ENCODE measurements at places on chromosomes 12 and 14.

- no peak for DNase-seq
These were observed 47.7 kb downstream of the NCOR2 start for GRCh38 chr12:124519746-124520145.

DNA sequence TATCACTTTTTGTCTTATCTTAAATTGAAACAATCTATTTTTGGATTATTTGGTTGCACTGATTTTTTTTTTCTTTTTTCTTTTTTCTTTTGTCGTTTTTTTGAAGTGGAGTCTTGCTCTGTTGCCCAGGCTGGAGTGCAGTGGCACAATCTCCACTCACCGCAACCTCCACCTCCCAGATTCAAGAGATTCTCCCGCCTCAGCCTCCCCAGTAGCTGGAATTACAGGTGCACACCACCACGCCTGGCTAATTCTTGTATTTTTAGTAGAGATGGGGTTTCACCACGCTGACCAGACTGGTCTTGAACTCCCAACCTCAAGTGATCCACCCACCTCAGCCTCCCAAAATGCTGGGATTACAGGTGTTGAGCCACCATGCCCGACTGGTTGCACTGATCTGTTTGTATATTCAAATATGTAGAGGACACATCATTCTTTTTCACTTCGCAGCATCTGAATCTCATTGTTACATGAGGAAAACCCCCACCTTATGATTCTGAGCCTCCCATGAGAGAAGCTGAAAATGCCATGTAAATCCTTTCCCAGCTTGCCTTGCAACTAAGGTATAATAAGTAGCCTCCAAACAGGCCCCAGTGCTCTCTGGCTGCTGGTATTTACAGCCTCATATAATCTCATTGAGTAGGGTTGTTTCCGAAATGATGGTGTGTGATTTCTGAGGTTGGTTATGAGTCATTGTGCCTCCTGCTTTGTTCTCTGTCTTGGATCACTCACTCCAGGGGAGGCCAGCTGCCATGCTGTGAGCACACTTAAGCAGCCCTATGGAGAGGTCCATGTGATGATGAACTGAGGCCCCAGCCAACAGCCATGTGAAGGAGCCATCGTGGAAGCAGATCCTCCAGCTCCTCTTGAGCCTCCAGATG is 5.2 kb upstream of the HSP90B1 start:
- DNase-seq = peak; percentile 65

DNA sequence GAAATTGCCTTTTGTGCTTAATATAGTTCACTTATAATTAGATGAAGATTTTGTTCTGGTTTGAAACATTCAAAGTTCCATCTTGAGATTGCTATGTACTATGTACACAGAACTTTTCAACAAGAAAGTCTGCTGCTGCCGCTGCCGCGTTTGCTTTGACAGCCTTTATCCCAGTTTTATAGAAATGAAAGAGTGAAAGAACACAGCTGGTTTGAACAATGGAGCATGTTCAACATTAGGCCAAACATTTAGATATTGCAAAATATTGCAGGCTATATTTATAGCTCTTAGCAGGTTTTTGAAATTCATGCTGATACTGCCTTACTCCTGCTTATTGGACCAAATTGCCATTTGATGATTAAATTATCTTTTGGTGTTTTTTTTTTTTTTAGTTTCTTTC is 299.8 kb upstream of the PRKD1 start:
- no peak for DNase-seq

DNA sequence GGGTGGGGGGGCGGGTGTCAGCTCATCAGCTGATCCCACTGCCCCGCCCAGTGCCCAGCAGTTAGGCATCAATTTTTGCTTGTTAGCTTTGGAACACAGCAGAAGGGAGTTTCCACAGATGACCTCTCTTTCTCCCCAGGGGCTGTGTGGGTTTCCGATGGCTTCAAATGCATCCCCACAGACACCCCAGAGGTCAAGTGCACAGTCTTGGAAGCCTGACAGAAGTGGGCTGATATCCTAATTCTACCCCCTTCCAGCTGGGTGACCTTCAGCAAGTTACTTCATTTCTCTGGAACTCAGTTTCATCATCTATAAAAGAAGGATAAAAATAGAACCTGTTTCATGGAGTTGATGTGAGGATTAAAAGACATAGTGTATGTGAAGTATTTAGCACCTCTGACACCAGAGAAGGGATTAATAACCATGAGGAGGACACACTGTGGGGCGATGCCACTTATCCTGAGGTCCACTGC is 22.0 kb downstream of the TTC9 start:
- no peak for DNase-seq

DNA sequence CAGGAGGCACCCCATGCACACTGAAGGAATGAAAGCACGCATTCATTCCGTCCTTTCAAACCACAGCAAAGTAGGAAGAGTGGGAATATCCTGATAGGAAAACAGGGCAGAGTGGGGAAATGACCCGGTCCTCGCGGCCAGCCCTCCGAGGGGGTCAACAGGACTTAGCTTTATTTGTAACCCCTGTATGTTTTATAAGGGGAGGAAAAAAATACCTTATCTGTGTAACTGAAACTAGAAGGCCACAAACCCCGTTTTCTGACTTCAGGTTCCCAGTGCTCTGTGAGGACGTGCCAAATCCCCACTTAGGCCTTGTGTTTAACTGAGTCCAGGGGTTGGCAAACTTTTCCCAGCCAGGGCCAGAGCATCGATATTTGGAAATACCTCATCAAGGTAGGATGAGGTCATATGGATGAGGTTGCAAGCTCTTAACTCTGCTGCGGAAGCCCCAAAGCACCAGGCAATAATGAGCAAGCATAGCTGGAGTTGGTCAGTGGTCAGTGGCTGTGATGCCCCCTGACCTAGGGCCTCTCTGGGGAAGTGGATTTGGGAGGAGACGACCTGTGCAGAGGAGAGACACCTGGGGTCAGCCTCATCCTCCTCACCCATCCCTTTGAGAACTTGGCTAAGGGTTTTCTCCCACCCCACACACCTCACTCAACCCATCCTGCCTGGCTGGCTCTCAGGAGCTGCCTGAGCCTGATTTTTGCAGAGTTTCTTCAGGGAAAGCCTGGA is 58.5 kb downstream of the RBM19 start:
- DNase-seq = no peak

DNA sequence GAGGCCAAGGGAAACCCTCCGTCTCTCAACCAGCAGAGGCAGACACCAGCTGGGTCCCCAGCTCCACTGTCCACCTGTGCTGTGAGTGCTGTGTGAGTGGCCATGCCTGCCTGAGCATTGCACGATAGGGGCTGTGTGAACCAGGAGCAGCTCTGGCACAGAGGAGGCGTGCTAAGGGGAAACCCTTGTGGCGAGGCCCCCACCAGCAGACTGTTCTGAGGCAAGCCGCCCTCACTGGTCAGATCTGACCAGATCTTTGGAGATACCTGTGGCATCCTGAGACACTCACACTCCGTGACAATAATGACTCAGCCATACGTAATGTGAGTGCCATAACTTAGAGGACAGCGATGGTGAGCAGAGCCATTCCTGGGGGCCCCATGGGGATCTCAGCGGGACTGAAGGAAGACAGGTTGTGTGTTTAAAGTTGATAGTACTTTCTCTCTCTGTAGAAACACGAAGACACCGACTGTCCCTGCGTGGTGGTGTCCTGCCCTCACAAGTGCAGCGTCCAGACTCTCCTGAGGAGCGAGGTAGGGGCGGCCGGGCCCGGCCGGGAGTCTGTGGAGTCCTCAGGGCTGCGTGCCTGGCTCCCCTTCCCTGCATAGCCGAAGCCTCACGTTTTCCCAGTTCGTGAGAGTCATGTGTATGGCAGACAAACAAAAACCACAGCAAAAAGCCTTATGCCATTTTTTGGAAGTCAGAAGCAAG is 36.6 kb upstream of the AMN start:
- DNase-seq = no peak

GRCh38 chr12:68785358-68785757 is 22.6 kb upstream of the MDM2 start:
- no peak for DNase-seq

DNA sequence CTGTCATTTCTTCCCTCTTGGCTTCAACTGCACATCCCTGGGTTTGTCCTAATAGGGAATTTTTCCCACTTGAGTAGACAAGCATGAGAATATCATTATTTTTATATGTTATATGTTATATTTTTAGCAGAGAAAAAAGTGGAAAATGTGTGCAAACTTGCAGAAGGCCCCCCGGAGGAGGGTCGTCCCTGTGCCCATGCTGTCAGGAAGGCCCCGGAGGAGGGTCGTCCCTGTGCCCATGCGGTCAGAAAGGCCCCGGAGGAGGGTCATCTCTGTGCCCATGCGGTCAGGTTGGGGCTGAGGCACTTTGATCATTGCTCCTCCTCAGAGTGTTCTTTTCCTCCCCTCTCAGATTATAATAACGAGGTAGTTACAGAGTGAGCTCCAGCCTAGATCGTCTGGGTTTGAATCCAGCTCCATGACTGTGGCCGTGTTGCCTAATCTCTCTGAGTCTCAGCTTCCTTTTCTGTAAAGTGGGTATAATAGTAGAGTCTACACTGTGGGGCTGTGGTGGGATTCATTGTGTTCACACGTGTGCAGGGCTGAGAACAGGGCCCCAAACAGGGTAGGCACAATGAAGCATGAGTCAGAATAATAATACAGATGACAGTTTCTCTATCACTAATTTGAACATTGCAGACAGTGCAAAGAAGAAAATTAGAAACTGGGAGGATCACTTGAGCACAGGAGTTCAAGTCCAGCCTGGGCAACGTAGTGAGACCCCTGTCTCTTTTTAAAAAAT is 33.4 kb downstream of the ELK3 start:
- no peak for DNase-seq

DNA sequence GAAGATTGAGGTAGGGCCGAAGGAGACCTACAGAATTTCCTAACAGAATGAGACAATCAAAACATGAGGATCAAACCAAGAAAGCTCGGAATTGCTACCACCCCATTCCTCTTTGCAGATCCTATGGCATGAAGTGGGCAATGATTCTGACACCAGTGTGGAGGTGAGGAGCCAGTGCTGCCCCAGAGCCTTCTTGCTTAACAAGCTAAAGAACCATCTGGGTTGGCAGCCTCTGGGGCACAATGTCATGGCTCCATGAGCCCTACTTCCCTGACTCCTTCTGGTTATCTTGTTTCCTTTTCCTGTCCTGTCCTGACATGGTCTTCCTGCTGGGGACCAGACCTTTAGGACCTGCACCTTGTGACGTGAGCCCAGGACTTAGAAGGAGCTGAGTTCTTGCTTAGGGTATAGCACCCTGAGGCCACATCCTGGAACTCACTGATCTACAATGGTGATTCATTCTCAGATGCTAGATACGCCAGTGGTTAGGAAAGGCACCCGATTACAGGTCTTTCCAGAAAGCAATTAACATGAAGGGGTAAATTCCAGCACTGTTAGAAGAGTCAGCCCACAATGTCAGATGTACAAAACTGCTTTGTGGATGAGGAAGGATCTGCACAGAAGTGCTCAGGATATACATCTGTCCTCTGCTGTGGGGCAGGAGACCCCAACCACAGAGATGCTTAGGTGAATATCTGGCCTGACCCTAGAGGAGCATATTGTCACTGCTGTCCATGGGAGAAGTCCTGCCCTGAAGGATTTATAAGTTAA is 324.2 kb downstream of the ZFP36L1 start:
- no peak for DNase-seq

- peak; percentile 18 for DNase-seq
These were observed at the start of gene STYK1 for GRCh38 chr12:10673659-10674384. TSS of gene STYK1 (minus strand) at chr12:10674052. CDS start at chr12:10634618, 39,434 bp downstream.

DNA sequence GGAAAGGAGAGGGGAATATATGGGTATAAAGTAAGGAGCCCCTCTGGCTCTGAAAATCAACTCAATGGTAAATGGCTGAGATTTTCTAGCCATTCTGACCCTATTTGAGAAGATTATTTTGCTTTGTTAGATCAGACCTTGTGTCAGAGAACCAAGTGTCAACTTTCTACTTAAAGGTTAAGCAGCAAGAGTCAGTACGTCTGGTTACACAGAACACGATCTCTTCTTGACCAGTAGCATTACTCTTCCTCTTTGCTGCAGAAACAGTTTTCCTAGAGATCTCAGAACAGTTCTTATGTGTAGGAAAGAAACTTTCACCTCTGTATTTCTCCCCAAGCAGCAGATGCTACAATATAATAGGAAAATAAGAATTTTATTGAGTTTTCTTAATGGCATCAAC is 47.4 kb upstream of the BTG1 start:
- no peak for DNase-seq

DNA sequence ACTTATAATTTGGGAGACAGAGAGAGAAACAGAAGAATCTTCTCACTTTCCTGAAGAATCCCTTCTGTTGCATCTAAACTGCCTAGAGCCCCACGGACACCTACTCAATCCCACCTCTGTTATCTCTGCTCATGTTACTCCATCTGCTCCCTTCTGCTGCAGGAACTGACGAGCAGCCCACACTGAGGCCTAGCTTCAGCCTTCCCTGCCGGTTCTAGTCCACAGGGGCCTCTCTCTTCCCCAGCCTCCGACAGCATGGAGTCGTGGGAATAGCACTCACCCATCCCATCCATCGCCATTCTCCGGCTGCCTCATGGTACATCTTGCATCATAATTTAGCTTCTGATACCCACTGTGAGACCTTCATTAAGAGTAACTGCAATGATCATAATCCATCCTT is 4.0 kb downstream of the RAB15 start:
- no peak for DNase-seq
